CD4-positive, alpha-beta T cell treated with Interleukin-1 beta for 1 hour (primary cell): ENCODE measurements at places on chromosomes 16 and 17.

DNA sequence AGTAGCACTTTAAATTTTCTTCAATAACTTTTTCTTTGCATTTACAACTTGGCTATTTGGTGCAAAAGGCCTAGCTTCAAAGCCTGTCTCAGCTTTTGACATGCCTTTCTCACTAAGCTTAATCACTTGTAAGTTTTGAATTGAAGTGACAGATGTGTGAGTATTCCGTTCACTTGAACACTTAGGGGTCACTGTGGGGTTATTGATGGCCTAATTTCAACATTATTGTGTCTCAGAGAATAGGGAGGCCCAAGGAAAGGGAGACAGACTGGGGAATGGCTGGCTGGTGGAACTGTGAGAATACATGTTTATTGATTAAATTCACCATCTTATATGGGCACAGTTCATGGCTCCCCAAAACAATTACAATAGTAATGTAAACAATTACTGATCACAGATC is 84.1 kb downstream of the TAOK1 start:
- no peak for DNase-seq

DNA sequence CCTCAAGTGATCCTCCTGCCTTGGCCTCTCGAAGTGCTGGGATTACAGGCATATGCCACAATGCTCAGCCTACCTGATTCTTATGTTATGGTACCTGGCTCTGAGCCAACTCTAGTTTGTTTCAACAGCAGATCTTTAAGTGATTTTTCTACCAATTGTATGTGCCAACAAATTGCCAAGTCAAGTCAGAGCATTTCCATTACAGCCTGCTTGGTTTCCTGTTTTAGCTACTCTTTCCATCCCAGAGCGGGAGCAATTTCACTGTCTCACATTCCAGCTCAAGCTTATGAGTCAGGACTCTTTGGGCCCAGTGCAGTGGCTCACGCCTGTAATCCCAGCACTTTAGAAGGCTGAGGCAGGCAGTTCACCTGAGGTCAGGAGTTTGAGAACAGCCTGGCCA is 30.8 kb upstream of the RBBP6 start:
- no peak for DNase-seq

DNA sequence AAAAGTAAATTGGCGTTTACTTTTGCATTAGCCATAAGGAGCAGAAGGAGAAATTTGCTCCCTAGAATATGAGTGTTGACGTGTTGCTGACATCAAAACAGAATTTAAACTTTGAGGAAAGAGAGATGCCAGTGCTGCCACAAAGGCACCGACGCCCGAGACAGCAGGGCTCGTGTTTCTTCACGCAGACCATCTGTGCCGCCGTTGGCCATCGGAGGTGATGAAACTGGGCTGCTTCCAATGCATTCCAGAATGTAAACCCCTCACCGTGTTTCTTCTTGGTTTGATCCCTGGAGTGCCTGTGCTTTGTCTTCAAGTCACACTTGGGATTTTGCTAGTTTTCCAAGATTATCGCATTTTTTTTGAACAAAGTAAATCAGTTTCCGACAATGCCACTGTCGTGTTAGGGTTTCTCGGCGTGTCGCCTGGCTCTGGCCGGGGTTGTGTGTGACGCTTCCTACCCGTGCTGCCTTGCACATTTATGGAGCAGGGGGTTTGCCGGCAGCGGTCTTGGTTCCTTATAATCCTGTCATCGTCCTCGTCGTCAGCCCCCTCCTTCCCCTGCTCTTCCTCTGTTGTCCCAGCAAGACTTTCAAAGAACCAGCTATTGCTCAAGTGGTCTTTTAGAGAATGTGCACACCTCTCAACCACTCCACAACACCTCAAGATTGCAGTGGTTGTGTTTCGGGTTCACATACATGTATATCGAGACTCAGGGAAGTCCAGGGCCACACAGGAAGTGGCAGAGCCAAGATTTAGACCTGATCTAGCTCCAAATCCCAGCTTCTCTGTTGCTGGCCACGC is 103.9 kb downstream of the METRNL start:
- no peak for DNase-seq

GRCh38 chr17:38619451-38619795 is 13.7 kb upstream of the SRCIN1 start:
- no peak for DNase-seq

DNA sequence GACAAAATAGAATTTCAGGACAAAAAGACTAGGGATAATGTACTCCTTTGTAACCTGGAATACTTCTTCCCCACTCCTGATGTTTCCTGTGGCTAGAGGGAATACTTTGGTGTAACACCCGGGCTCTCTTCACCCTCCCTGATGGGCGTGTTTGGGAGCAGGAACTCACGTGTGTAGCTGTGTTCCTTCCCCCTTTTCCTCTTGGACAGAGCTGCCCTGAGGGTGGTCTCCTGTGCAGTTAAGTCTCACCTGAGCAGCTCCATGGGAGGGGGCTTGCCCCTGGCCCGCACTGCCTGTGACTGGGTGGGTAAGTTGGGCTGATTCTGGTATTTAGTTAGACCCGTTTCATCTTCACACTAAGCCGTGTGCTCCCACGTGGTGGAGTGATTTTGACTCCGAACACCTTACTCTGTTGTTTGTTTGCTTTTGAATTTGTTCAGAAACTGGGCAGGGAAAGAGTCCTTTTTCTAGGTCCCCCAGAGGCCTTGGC is 87.9 kb downstream of the OR1D5 start:
- no peak for DNase-seq

DNA sequence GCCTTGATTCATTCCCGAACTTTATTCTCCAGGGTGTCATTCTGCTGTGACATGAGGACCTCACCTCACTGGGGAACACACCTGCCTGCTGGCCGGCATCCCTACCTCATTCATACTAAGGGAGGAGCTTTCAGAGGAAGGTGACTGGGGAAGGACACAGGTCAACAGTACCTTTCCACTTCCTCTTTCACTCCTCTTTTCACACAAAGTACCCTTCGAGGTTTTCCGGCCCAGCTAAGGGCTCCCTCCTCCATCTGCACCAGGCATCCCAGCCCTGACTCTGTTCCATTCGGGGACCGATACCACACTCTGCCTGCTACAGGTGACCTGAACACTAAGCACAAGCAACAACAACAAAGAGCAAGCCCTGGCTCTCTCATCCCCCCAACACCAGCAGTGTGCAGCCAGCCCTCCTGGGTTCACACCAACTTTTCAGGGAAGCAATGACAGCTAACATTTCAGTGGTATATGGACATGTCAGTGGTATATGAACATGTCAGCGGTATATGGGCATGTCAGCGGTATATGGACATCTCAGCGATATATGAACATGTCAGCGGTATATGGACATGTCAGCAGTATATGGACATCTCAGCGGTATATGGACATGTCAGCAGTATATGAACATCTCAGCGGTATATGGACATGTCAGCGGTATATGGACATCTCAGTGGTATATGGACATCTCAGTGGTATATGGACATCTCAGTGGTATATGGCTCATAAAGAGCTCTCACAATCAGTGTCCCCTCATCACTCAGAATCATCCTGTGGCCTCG is 16.0 kb downstream of the TRIM25 start:
- DNase-seq = no peak

DNA sequence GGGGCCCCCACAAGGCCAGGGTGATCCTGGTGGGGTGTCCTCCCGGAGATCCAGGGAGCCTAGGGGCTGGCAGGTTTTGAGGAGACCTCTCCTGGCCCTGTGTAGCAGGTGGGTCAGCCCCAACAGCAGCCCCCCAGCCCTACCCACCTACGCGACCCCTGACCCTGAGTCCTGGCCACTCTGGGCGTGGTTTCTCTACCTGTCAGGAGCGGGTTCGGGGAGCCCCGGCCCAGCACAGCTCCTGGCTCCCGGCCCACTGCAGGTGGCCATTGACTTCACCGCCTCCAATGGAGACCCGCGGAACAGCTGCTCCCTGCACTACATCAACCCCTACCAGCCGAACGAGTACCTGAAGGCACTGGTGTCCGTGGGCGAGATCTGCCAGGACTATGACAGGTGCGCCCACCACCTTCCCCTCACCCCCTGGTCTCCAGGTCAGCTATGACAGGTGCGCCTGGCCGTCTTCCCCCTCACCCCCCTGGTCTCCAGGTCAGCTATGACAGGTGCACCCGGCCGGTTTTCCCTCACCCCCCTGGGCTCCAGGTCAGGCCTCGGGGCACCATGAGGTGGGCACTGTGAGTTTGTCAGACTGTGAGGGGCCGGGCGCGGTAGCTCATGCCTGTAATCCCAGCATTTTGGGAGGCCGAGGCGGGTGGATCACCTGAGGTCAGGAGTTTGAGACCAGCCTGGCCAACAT is 13.0 kb downstream of the CPNE7 start:
- DNase-seq = no peak

GRCh38 chr17:80802626-80803450 is 188.8 kb upstream of the CHMP6 start:
- DNase-seq = no peak

DNA sequence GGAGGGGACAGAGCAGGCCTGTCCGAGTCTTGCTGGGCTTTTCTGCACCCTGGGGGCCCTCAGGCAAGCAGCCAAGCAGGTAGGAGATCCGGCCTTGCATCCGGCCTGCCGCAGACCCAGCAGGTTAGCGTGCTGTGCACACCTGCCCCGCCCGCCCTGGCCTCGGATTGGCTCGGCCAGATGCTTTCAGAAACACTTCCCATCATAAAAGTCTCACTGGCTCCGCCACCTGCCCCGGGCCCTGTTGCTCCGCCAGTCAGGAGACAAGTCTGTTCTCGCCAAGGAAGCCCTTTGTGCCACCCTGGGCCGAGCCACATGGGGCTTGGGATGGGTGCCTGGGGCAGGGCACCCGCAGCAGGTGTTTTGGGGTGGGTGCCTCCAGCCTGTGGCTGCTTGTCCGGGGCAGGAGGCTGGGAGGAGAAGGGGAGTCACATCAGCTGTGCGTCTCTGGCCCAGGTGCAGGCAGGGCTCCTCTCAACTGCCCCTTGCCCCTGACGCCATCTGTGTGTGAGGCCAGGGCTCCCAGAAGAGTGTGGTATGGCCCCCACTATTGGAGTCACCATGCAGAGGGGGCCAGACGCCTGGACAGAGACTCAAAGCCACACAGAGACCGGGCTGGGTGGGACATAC is 228.2 kb upstream of the GSE1 start:
- no peak for DNase-seq

DNA sequence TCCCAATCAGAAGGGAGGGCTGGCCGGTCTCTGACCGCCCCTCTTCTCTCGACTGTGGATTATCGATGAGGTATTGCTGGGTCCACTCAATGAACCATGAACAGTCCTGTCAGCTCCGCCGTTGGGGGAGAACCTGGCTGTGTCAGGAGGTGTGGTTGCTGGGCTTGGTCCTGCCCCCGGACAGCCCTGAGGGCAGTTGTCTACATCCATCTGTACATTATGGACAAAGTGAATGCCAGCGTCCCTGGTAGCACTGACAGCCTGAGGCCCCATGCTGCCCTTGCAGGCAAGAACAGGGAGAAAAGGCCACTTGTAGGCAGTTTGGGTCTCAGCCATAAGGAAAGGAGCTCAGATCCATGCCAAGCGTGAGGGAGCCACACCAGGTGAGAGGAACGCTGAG is 38.9 kb downstream of the ST3GAL2 start:
- DNase-seq = no peak
